ENCODE measurements at places on chromosomes 4 and X. TPM values are rescaled to one million over a fixed set of nuclear protein-coding genes. Genes with fewer than 3 reads are reported as not detected.
A peak's percentile ranks its signal among the peaks of the same experiment; 100 is the strongest.

Gene ANK2
- 7.4 TPM for total RNA-seq

- DNase-seq = no peak
These were observed 47.9 kb upstream of the LINC00632 start for GRCh38 chrX:140661643-140662042.

Gene SGCB
- 4.5 TPM for total RNA-seq

DNA sequence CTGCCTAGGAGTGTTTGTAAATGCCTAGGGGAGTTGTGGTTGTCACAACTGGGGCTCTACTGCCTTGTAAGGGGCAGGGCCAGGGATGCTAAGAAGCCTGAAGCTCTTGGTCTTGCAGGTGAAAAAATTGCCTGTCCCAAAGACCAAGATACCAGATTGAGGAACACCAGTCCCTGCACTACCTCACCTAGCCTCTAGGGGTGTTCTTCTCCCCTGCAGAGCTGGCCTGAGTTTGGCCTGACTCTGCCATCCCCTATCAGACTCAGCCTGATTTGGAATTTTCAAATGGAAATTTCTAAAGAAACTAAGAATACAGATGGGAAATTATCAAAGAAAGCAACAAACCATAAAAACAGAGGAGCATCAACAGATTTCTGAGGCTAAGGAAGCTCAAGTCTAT, 90.4 kb downstream of the ZC4H2 start:
- no peak for DNase-seq

- peak; percentile 29 for DNase-seq
These were observed 141.3 kb upstream of the NALF2 start for GRCh38 chrX:69362856-69363255.

DNA sequence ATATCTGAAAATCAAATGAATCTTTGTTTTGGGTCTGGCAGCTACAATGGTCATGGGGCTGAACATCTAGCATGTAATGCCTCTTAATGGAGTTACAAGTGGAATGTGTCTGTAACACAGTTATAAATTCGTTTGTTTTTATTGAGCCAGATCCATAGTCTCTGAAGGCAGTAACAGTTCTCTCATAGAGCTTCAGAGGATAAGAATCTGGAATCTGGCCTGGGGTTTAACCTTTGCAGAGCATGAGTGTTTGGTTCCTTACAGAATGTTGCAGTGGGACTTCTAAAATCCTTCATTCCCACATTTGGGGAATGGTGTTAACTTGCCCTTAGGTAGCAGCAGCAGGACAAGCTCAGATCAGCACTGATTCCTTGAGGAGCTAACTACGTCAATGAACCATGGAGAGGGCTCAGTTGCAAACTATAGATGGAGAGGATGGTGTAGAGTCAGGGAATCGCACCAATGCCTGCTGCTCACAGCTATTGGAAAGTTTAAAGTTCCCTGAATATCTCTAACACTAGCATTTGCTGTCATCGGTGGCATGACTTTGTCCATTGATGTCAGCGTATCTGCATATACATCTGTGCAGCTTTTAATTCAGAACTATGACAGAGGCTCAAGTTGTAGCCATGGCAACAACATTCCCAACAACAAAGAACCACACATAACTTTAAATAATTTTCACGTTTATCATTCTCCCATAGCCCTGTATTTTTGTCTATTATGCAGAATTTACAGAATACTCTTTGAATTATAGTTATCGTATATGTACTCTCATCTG, 72.2 kb downstream of the RASGEF1B start:
- no peak for DNase-seq

DNA sequence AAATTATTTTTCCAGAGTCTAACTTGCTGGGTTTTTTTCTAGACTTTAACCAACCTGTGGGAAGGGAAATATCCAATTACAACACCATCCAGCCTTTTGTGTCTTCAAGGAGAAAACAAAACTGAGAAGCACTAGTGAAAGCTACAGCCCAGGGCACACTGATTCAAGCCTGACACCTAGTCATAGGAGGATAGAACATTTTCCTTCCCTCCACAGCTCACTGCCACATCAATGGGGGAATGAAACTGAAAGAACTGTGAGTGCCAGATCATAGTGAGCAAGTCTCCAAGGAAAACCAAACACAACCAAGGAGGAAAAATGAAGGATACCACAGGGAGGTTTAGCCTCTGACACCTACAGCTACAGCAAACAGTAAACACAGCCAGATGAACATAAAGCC, 43.3 kb upstream of the MAGEA8 start:
- no peak for DNase-seq

- DNase-seq = no peak
These were observed 780.6 kb downstream of the FAM133A start for GRCh38 chrX:94454606-94455005.

GRCh38 chr4:8866828-8867623, 4.6 kb downstream of the HMX1 start:
- DNase-seq = no peak

Gene CLCN5
- 3.7 TPM for total RNA-seq

Gene MAGEA6
- 118 TPM for total RNA-seq

GRCh38 chr4:79673898-79674297, 265.9 kb upstream of the GK2 start:
- no peak for DNase-seq

GRCh38 chr4:38957261-38957815, 74.9 kb downstream of the TMEM156 start:
- DNase-seq = no peak

GRCh38 chrX:119479845-119480244, 11.6 kb downstream of the SLC25A5 start:
- no peak for DNase-seq

Gene ADGRA3
- 19.4 TPM for total RNA-seq

Gene SPANXB1
- total RNA-seq = 131 TPM

Gene DMP1
- total RNA-seq = not detected

Gene ATP1B4
- not detected for total RNA-seq

GRCh38 chrX:140141444-140142029, 176.2 kb upstream of the CXorf66 start:
- no peak for DNase-seq

Gene GBA3
- total RNA-seq = not detected

GRCh38 chrX:13489454-13489853, 79.9 kb upstream of the EGFL6 start:
- peak; percentile 44 for DNase-seq

Gene OTUD6A
- not detected for total RNA-seq

DNA sequence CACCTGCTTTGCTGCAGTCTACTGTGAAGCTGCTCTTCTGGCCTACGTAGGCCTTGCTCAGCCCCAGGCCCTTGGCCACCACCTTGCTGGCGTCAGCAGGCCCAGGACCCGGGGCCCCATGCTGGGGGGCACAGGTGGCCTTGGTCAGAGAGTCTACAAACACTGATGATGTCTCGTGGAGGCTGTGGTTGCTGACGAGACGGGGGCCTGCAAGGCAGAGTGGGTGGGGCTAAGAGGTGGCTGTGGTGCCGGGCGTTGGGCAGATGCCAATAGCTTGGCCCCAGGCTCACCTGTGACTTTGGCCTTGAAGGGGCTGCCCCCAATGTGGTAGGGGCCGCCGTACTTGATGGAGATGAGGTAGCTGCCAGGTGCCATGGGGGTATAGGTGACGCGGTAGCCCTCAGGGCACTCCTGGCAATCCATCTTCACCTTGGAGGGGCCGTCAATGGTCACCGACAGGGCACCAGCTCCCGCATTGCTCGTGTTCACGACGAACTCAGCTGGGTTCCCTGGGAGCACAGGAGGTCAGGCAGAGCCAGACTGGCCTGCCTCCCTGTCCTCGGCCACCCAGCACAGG, 25.0 kb downstream of the FLNA start:
- DNase-seq = no peak

- no peak for DNase-seq
These were observed 13.9 kb downstream of the FTSJ1 start for GRCh38 chrX:48489892-48490291.

Gene GC
- total RNA-seq = not detected

GRCh38 chrX:131741103-131741581, 197.3 kb downstream of the OR13H1 start:
- no peak for DNase-seq

DNA sequence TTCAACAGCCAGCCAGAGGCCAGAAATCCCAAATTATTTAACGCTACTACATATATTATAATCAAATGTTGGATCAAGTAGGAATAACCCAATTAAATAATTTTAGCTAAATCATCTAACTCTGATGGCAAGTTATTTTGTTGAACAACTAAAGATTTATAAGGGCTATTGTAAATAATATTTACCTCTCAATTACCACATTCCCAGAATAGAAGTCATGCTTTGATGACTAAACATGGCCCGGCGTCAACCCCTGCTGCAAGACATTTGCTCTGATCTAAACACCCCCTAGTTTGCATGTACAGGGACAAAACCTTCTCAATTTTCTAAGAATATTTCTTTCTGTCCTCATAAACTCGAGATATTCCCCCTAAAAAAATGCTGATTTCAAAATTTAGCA, 14.2 kb downstream of the VEGFC start:
- DNase-seq = peak; percentile 59

Gene MBTPS2
- total RNA-seq = 5.5 TPM

- peak; percentile 75 for DNase-seq
These were observed 1.5 kb upstream of the ASMTL start for GRCh38 chrX:1453951-1454785.

- DNase-seq = peak; percentile 90
These were observed 65.8 kb upstream of the MSN start for GRCh38 chrX:65601530-65602220.

DNA sequence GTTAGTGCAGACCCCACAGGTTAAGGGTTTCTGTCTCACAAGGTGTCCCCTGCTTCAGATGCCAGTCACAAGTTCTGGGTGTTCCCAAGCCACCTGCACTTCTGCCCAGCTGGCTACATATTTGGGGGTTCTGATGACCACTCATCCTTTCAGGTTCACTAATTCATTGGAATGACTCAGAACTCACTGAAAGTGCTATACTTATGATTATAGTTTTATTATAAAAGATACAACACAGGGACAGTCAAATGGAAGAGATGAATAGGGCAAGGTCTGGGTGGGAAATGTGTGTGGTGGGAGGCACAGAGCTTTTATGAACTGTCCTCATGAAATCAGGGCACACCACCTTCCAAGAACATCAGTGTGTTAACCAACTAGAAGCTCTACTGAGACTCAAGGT, 97.7 kb upstream of the CASK start:
- no peak for DNase-seq

GRCh38 chr4:159395693-159396092, 292.8 kb downstream of the RAPGEF2 start:
- no peak for DNase-seq

DNA sequence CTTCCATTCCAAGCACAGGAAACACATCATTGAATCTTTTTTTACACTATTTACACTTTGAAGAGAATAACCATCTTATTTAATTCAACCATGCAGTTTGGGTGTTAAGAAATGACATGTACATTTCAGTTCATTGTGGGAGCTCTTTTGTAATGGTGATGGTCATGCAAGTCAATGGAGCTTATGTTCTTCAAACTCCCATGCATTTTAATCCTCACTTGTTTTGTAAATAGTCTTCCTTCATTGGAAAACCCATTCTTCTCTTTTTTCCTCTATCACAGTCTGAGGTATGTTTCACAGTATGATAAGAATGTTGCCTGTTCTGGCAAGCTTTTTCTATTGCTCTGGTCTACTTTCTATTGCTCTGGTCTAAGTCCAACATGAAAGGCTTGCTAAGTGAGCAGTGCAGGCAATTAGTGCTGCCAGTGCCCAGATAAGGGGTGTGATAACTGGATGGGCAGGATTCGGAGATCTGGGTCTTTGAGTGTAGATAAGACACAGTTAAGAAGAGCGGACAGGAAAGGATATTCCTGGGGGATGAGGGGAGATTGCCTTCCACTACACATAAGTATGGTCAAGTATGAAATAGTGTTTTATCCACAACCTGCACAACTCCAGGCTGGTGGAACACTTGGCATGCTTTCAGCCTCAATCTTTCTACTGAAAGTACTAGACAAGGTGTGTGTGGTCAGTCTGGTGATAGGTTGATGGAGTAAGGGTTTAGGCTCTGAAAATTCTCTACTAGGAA, 17.1 kb downstream of the AFP start:
- DNase-seq = no peak

- DNase-seq = no peak
These were observed 150.3 kb upstream of the MAOA start for GRCh38 chrX:43505769-43506168.

Gene ARR3
- not detected for total RNA-seq

- DNase-seq = peak; percentile 79
These were observed 33.1 kb downstream of the GAB3 start for GRCh38 chrX:154717824-154718223.

GRCh38 chr4:67131224-67131623, 414.1 kb downstream of the CENPC start:
- DNase-seq = no peak

- DNase-seq = no peak
These were observed 6.3 kb downstream of the DCHS2 start for GRCh38 chr4:154485127-154485773.

GRCh38 chr4:48184882-48185281, 50.8 kb upstream of the TXK start:
- no peak for DNase-seq
